Uterine smooth muscle cell (primary cell): ENCODE measurements at places on chromosomes 4 and X. TPM values are rescaled to one million over a fixed set of nuclear protein-coding genes. Genes with fewer than 3 reads are reported as not detected.

Gene ALAS2
- total RNA-seq = not detected in 2 replicates

Gene KDR
- 0.75 and 0.77 TPM in 2 replicates for total RNA-seq

Gene CENPVL2
- total RNA-seq = not detected in 2 replicates

Gene HS6ST2
- 0.25 and 0.44 TPM in 2 replicates for total RNA-seq

Gene SHOX
- not detected in 2 replicates for total RNA-seq

Gene DCX
- not detected in 2 replicates for total RNA-seq

Gene ITM2A
- total RNA-seq = 0.37 and 0.55 TPM in 2 replicates

Gene SMARCA1
- total RNA-seq = 54.9 and 65.7 TPM in 2 replicates

Gene RHOXF1
- total RNA-seq = not detected in 2 replicates

Gene SLC25A5
- total RNA-seq = 181 and 321 TPM in 2 replicates

Gene EREG
- total RNA-seq = 0.11 and 0.12 TPM in 2 replicates

Gene RNF150
- 1.3 and 2.2 TPM in 2 replicates for total RNA-seq

Gene PAGE2B
- total RNA-seq = not detected in 2 replicates

Gene ASMT
- total RNA-seq = not detected in 2 replicates

Gene TLR7
- total RNA-seq = under 0.01 TPM in 1 of 2 replicates, not detected in the other

Gene ZCCHC12
- total RNA-seq = under 0.01 and 0.12 TPM in 2 replicates

Gene CYBB
- total RNA-seq = under 0.01 TPM in 1 of 2 replicates, not detected in the other

Gene HELT
- not detected in 2 replicates for total RNA-seq

Gene LANCL3
- total RNA-seq = 0.11 and 0.12 TPM in 2 replicates

Gene PCDH7
- total RNA-seq = 43.7 and 81.9 TPM in 2 replicates
